ENCODE measurements at places on chromosomes 7 and 10. TPM values are rescaled to one million over a fixed set of nuclear protein-coding genes. Genes with fewer than 3 reads are reported as not detected.
A peak's percentile ranks its signal among the peaks of the same experiment; 100 is the strongest.

ADAMTS14 gene
- total RNA-seq: 1.9 TPM

WEE2 gene
- total RNA-seq: not detected

ODAD2 gene
- total RNA-seq: 0.48 TPM

WNT16 gene
- 0.32 TPM for total RNA-seq

IL2RA gene
- total RNA-seq: not detected

RBP4 gene
- total RNA-seq: 10.3 TPM

MUC12 gene
- 90.2 TPM for total RNA-seq

HKDC1 gene
- total RNA-seq: 26.8 TPM

LRRC18 gene
- total RNA-seq: not detected

UPK3B gene
- not detected for total RNA-seq

RAB18 gene
- 13.1 TPM for total RNA-seq

VGF gene
- 0.95 TPM for total RNA-seq

ZPBP gene
- total RNA-seq: not detected

VWDE gene
- total RNA-seq: 2.0 TPM

ITGA8 gene
- total RNA-seq: 3.3 TPM

MLXIPL gene
- 106 TPM for total RNA-seq

ZNF727 gene
- not detected for total RNA-seq

RELN gene
- not detected for total RNA-seq

DNA sequence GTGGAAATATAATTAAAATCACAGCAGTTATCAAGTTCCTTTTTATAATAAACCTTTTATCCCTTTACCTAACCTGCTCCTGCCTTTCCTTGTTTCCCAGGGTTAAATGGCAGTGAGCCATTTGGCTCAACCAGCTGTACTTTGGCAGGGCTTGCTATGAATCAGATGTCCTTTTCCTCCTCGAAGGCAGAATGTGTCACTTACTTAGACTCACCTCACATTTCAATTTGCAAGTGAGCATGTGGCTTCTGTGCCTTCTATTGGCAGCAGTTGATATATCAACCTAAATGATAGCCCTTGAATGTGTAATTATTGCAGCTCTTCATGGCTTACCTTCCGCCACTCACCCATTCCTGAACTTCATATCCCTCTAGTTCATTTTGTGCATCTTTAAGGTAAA lies 301.7 kb downstream of the CSTF2T start:
- peak; percentile 78 for DNase-seq

- DNase-seq: no peak
Measured at GRCh38 chr7:86664991-86665390, 21.3 kb downstream of the GRM3 start.

DNA sequence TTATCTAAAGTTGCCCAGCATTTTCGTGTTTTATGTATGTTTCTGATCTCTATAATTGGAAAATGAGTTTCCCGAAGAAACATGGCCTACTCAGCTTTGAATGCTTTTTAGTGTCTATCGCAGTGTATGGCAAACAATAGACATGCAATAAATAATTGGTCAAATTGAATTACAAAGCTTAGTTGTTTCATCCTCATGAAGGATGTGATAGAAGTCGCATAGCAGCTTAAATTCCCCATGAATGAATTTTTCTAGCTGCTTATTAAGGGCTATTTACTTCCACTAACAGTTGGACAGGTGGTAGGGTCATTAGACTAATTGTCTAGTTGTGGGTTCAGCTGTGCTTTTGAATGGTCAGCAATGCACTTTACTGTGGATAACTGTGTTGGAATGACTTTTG lies 467.3 kb upstream of the MBL2 start:
- DNase-seq: no peak

DNA sequence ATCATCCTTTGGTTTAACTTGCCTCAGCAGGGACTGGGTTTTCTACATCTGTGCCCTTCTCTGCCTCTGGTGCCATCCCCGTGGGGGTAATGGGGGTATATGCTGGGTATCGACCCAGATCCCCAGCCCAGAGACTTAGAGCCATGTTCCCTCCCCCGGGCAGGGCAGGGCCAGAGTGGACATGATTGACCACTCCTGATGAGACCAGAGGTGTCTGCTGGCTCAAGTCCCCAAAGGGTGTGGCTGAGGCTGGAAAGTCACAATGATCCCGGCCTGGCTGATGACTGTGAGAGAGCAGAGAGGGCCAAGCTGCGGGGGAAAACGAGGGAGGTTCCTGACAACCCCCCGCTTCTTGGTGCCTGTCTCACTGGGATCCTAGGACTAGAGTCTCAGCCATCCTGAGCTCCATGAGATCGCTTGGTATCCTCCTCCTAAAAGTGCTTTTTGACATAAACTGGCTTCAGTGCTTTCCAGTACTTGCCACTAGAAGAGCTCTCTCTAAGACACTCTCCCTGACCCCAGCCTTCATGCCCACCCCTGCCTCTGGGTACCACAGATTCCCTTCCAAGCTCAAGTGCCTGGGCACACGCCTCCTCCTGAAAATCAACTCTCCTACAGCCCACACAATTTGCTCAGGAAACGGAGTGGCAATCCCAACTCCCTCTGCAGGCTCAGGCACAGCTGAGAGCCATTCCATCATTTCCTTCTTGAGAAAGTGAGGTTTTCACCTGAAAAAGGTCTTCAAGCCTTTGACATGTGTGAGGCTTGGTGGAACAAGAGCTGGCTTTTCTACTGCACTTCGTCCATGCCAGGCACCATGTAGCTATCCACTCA lies 33.9 kb downstream of the DRGX start:
- DNase-seq: no peak

DNA sequence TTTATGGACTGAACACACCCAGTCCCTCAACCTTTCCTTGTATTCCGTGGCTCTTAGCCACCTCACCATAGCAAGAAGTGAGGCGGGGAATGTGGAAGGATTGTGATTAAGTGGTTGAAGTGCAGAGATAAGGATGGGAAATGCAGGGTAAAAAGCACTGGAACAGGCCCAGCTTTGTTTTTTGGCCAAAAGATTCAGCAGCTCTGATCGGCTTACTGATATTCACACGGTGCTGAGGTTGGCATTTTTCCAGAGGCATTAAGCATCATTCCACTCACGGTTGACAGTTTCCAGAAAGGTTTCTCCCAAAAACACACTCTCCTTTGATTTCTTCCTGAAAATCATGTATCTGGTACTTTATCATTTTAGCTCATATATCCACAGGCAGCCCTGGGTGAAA lies 544.2 kb downstream of the CNTNAP2 start:
- no peak for DNase-seq

- DNase-seq: no peak
Measured at GRCh38 chr7:2282185-2282751, 32.0 kb downstream of the SNX8 start.

DNA sequence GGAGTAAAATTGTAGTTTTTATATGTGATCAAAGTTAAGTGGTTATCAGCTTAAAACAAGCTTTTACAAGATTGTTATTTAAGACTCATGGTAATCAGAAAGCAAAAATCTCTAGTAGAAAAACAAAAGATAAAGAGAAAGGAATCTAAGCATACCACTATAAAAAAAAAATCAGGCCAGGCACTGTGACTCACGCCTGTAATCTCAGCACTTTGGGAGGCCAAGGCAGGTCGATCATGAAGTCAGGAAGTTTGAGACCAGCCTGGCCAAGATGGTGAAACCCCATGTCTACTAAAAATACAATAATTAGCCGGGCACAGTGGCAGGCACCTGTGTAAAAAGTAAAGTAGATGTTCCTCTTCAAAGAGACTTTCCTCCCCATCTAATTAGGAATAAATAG lies 265.9 kb upstream of the NRP1 start:
- DNase-seq: no peak

DNA sequence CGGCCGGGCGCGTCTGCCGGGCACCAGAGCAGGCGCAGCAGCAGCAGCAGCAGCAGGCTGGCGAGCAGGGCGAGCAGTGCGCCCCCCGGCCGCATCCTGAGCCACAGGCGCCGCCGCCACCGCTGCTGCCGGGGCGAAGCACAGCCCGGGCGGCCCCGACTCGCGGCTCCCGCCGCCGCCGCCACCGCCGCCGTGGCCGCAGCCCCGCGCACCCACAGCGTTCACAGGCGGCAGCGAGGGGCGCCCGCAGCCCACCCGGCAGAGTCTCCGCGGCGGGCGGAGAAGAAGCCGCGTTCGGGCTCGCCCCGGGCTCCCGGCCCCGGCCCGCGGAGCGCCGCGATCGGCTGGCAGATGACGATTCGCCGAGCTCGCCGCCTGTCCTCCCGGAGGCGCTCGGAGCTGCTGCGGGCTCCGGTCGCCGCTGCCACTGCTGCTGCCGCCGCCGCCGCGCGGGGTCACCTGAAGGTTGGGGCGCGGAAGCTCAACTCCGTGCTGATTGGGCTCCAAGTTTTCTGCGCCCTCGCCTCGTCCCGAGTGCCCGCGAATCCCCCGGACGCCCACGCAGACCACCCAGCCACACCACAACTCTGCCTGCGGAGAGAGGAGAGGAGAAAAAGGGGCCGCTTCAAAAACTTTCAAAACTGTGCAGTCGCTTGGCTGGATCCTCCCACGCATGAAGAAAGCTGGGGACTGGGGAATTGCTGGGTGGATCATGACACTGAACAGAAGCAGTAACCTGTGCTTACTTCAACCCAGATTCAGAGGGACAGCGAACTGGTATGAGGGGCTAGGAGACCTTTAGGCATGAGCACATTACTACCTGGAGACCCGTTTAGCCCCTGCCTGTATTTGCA lies at the start of gene ST8SIA6:
Gene ST8SIA6, minus strand, starts transcription at position 435 of the 854 bp plus-strand sequence. Its CDS starts 340 bp downstream, at position 95.
- peak; percentile 54 for DNase-seq

DNA sequence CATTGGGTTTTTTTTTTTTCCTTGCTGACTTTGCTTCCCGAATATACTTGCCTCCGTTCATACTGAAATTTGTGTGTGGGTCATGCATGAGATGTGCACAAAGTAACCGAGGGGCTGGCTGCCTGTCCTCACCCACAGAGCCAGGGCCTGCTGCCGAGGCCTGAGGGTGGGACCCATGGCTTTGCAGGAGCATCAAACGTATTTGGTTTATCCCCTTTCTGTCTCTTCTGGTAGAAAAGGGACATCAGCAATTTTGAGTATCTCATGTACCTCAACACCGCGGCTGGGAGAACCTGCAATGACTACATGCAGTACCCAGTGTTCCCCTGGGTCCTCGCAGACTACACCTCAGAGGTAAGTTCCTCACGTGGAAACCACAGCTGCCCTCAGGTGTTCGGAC lies 3.5 kb upstream of the LRRC18 start:
- DNase-seq: no peak

GRCh38 chr7:131767591-131767990 lies 211.2 kb upstream of the PODXL start:
- DNase-seq: no peak

- DNase-seq: no peak
Measured at GRCh38 chr7:30363778-30364563, 79.6 kb downstream of the ZNRF2 start.

- DNase-seq: no peak
Measured at GRCh38 chr10:66038623-66039022, 887.2 kb upstream of the LRRTM3 start.

- no peak for DNase-seq
Measured at GRCh38 chr10:88598055-88598454, 11.5 kb downstream of the LIPJ start.

DNA sequence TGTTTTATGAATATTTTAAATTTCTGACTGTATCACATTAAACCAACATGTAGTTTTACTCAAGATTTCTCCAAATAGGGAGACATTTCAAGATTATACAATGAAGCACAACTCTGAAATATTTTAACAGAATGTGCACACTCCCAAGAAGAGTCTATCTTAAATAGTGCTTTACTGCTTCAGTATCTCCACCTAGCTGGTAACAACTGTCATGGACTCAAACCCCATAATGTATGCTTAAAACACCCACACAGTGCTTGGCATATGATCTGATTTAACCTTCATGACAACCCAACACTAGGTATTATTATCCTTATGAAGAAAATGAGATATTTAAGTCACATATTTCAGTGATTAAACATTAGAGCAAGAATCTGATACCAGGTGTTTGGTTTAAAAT lies 45.9 kb downstream of the ASZ1 start:
- no peak for DNase-seq

- no peak for DNase-seq
Measured at GRCh38 chr7:55521917-55522902, 50.1 kb downstream of the VOPP1 start.

DNA sequence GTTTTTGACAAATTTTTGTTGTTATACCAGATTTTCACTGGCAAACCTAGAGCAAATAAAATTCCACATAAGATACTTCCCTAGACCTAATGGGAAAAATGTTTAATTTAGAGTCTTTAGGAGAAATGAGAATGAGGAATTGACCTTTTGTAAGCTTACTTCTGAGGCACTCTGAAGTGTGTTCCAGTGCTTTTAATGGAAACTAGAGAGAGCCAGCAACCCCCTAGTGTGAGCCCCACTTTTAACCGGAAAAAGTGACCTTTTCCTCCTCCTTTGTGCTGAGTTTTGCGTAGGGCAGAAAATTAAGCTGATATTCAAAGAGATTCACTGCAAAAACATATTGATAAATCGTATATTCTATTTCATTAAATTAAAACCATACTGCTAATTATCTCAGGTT lies 5.2 kb downstream of the IKZF1 start:
- DNase-seq: no peak

GRCh38 chr10:43234471-43235041 lies 32.3 kb downstream of the RASGEF1A start:
- no peak for DNase-seq

DNA sequence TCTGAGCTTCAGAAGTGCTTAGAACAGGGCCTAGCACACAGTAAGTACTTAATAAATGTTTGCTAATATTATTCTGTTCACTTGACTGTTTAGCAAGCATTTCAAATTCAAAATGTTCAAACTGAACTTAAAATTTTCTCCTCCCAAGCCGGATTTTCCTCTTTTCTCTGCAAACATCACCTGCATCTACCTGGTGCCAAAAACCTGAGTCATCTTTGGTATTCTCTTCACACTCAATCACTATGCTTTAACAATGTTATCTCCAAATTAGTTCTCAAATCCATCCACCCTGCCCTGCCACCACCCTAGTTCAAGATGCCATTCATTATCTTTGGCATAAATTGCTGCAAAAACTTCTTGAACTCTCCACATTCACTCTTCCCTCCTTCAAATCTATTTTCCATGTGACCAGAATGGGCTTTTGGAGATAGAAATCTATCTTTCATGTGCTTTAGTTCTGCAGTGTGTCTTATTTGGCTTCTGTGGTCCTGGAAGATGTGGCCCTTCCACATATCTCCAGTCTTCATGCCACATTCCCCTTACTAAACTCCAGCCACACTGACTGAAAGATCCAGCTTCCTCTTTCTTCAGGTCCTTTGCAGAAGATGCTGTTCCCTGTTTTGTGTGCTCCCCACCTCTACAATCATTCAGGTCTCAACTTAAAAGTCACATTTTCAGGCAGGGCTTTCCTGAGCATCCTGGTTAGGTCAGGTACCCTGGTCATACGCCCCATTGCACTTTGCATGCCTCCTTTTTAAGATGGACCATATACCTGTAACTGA lies 2.0 kb downstream of the GGCT start:
- DNase-seq: no peak

GRCh38 chr7:86644282-86645224 lies 844 bp downstream of the GRM3 start:
- no peak for DNase-seq

GRCh38 chr7:33776788-33777187 lies 128.6 kb upstream of the BMPER start:
- no peak for DNase-seq

DNA sequence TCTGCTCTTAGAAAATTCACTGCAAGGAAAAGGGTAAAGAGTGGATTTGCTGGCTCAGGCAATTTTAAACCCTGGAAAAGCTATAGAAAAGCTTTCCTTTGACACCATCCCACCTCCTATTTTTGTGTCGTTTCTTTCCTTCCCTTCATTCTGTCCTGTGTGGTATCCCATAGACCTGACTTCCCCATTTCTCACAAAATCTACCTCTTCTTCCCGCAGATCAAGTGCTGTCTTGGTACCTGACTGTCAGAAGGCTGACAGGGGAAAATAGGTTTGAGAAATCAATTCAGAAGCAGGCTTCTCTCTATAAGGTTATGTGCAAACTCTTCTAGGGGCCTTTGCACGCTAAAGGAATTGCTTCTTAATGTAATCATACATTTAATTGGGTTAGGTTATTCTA lies 98.9 kb downstream of the MTPN start:
- no peak for DNase-seq
